ENCODE measurements at places on chromosomes 2 and 18. TPM values are rescaled to one million over a fixed set of nuclear protein-coding genes. Genes with fewer than 3 reads are reported as not detected.

DNA sequence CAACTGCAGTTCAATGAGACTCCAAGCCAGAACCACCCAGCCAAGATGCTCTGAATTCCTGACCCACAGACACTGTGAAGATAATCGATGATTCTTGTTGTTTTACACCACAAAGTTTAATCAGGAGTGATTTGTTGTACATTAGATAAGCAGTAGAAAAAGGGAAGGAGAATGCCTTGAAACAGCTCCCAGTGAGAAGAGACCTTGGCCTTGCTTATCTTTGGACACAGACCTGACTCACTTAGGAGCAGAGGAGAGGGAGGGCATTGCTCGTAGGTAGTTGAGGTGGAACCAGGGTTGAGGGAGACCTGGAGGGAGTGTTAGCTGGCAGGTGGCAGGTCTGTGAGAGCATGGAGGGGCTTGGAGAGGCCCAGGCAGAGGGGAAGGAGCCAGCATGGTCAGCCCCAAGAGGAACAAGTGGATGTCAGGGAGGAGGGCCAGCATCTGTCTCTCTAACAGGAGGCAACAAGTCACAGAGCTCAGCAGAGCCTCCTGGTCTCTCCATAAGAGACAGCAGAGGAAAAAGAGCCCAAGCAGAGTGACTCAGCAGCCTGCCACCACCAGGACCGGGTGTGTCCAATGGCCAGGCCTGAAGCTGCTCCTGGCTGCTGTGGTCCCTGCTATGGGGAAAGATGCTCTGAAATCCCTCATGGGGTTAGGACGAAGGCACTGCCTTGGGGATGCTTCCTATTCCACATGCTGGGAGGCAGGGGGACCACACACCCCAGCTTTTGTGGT is 161.6 kb upstream of the CAPN13 start:
- no peaks in the 10 kb centered on the region for H3K36me3 ChIP-seq
- H3K4me3 ChIP-seq: no peak overlapping the region
- no peak overlapping the region for H3K27ac ChIP-seq
- DNase-seq: peak; percentile 38
- no peaks in the 10 kb centered on the region for H3K27me3 ChIP-seq

DNA sequence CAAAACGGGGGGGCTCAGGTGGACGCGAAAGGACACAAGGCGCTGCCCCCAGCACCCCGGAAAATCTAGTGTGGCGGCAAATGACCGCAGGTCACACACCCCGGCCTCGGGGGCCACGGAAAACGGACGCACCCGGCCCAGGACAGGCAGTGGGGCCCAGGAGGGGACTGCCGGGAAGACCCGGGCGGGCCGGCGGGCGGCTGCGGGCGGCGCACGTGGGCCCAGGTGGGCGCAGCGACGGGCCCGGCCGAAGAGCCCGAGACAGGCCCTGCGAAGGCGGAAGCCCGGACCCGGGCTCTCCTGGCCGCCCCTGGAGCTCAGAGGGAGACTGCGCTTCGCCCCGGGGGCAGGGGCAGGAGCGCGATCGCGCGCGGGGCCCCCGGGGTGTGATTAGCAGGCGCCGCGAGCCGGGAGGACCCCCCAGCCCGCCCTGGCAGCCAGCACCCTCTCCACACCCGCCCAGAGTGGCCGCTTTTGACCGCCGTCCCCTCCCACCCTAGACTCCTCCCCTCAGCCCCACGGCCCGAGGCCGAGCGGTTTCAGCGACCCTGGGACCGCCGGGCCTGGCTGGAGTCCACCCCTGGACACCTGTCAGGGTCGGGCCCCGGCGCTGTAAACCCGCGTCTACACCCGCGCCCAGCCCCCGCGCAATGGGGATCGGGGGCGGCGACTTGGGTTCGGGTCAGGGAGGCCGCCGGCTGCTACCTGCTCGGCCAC is 773 bp downstream of the MBP start:
- no peaks in the 10 kb centered on the region for H3K36me3 ChIP-seq
- H3K27me3 ChIP-seq: peaks cover 5% of the 10 kb centered on the region
- peak; percentile 65 for DNase-seq
- H3K4me1 ChIP-seq: peaks cover 15% of the 10 kb centered on the region
- peak overlapping the region; percentile 81 for H3K4me3 ChIP-seq

GRCh38 chr2:71884303-71885042 is 263.2 kb downstream of the CYP26B1 start:
- H3K27ac ChIP-seq: no peak overlapping the region
- no peaks in the 10 kb centered on the region for H3K36me3 ChIP-seq
- no peaks in the 10 kb centered on the region for H3K4me1 ChIP-seq
- H3K27me3 ChIP-seq: no peaks in the 10 kb centered on the region

DNA sequence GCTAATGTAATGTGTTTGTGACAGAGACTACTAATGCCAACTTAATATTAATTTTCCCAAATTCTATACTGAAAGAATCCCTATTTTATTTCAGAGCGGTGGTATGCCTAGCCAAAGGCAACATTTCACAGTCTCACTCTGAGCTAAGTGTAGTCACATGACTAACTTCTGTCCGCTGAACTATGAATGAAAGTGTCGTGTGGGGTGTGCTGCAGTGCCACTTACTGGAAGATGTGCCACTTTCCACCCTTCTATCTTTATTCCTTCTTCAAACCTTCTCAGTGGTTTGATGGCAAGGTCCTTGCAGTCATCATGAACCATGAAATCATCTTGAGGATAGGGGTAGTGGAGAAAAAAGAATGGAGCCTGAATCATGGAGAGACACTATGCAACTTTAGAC is 47.3 kb upstream of the C1D start:
- H3K27me3 ChIP-seq: no peaks in the 10 kb centered on the region
- no peaks in the 10 kb centered on the region for H3K4me1 ChIP-seq
- H3K4me3 ChIP-seq: no peak overlapping the region
- no peaks in the 10 kb centered on the region for H3K36me3 ChIP-seq
- DNase-seq: no peak

The NCL gene
- polyA plus RNA-seq: 89.2 TPM

- no peak overlapping the region for H3K27ac ChIP-seq
- DNase-seq: peak; percentile 86
- H3K4me1 ChIP-seq: peaks cover 2% of the 10 kb centered on the region
- no peaks in the 10 kb centered on the region for H3K27me3 ChIP-seq
Observed at GRCh38 chr18:35407871-35408481, 30.8 kb upstream of the ZNF396 start.

- DNase-seq: no peak
- H3K4me1 ChIP-seq: no peaks in the 10 kb centered on the region
- H3K27ac ChIP-seq: no peak overlapping the region
- H3K4me3 ChIP-seq: no peak overlapping the region
- H3K36me3 ChIP-seq: no peaks in the 10 kb centered on the region
Observed at GRCh38 chr2:181367411-181367810, 89.8 kb upstream of the ITGA4 start.

The HOXD9 gene
- not detected for polyA plus RNA-seq

The C2orf74 gene
- 9.9 TPM for polyA plus RNA-seq

DNA sequence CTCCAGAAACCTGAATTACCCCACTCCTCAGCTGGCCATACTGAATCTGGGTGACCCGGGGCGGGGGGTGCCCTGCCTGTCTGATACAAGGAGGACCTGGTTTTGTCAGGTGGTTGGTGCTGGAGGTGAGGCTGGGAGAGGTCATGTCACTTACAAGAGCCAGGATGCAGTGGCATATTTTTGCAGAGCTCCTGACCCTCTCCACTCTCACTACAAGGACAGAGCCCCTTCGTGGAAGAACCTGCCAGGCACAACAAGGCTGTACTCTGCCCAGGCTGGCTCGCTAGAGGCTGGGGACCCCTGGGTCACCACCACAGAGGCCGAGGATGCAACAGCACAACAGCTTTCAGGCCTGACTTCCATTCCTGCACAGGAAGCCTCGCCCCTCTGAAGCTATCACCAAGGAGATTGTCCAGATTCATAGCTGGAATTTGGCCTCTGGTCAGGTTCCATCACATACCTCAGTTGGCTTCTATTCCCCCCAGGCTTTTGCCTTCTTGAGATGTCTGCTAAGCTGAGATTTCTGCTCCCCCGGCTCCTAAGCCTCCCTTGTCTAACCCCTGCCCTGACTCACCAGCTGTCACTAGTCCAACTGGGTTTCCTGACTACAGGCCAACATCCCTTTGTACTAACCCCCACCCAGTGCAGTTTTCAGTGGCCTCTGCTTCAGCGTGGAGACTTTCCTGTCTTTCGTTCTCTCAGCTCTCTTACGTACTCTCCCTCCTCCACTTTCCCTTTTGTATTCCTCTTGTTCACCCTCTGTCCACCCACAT is 132.5 kb upstream of the EPAS1 start:
- H3K36me3 ChIP-seq: peaks cover 38% of the 10 kb centered on the region
- no peaks in the 10 kb centered on the region for H3K27me3 ChIP-seq
- peak; percentile 10 for DNase-seq

- H3K4me3 ChIP-seq: no peak overlapping the region
- H3K36me3 ChIP-seq: no peaks in the 10 kb centered on the region
- no peak overlapping the region for H3K27ac ChIP-seq
Observed at GRCh38 chr2:154623819-154624218, 74.7 kb upstream of the KCNJ3 start.

DNA sequence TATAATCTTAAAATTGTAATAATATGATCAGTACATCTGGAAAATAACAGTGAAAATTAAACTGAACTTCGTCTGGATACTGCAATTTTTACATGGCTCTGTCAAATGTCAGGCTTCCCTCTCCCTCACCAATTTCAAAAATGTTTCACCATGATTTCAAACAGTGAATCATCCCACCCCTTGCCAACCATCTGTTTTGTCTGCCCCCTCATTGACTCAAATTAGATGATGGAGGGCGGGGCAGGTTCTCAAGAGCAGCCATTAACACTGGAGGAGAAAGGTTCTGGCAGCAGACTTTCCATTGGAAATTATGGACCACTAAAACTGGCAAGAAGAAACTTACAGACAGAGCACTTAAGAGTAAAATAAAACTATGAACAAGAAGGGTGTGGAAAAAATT is 1195.7 kb upstream of the ZEB2 start:
- H3K27ac ChIP-seq: no peak overlapping the region
- DNase-seq: no peak

The HSPD1 gene
- 637 TPM for polyA plus RNA-seq

- H3K36me3 ChIP-seq: no peaks in the 10 kb centered on the region
- no peaks in the 10 kb centered on the region for H3K27me3 ChIP-seq
- H3K27ac ChIP-seq: no peak overlapping the region
- DNase-seq: no peak
- no peak overlapping the region for H3K4me3 ChIP-seq
Observed at GRCh38 chr2:225097035-225097434, 54.8 kb upstream of the DOCK10 start.

DNA sequence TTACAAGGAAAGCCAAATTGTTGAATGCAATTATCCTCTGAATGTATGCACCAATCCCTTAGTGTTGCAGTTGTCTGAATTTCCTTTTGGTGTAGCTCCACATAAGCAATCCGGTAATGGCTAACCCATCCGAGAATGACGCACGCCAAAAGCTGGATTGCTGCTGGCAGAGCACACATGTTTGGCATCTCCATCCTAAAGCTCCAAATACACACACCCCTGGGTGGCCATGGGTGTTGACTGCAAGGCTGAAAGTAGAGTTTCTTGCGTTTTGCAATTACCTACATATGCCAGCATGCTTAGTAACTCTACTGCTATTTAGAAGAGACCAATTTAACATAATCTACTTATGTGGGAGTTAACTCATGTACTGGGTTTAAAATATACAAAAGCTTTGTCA is 53.1 kb downstream of the KCTD1 start:
- no peaks in the 10 kb centered on the region for H3K27me3 ChIP-seq
- no peak for DNase-seq
- no peak overlapping the region for H3K4me3 ChIP-seq
- no peaks in the 10 kb centered on the region for H3K4me1 ChIP-seq

DNA sequence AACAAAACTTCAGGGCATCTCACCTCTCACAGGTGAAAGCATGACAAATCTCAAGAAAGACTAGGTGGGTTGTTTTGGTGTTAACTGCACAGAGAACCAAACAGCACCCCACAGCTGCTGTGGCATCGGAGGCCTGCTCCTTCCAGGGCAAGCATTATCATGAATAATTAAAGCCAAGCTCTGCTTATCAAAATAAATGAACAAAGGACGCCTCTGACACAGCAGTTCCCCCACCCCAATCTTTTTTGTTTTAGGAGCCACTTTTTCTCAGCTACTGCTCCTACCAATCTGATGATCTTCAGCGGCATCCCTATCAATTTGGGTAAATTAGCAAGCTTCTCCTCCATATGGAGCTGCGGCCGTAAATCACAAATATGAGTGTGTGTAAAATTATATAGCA is 58.6 kb downstream of the KLF7 start:
- H3K27me3 ChIP-seq: no peaks in the 10 kb centered on the region
- H3K4me3 ChIP-seq: no peak overlapping the region
- no peaks in the 10 kb centered on the region for H3K4me1 ChIP-seq
- no peak overlapping the region for H3K27ac ChIP-seq
- no peak for DNase-seq

DNA sequence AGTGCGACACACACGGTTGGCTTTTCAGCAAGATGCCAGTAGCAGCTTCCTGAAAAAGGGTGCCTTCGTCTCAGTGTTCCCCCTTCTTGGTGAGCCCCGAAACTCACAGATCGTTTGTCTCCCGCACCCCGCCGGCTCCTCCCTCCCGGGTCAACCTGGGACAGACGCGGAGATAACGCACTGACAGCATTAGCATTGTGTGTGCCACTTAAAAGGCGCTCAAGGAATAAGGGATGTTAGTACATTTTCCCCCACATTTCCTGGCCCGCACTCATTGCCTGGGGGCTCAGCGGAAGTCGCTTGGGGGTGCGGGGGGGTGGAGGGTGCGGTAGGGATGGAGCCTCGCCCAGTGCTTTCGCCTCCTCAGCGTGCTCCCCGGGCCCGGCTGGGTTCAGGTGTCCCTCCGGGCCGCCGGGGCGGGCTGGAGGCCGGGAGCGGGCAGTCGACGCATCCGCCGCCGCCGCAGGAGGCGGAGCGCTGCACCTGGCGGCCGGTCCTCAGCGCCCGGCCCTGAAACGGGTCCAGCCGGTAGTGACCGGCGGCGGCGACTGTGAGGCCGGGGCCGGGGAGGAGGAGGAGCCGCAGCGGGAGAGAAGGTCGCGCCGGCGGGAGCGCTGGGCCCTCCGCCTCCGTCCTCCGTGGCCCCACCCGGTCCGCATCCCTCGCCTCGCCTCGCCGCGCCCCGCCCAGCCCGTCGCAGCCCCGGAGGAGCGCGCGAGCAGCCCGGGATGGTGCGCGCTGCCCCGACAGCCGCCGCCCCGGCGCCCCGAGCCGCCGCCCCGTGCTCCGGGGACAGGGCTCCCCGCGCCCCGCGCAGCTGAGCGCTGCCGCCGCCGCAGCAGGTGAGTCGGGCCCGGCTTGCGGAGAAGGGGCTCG is at the start of gene MFSD6:
MFSD6 (plus strand) TSS at position 694 of the 876 bp plus-strand sequence. CDS start 27,675 bp downstream, outside the sequence.
- H3K27me3 ChIP-seq: no peaks in the 10 kb centered on the region
- H3K4me1 ChIP-seq: peaks cover 24% of the 10 kb centered on the region
- H3K4me3 ChIP-seq: peak within 1 kb of the TSS; percentile 95
- H3K27ac ChIP-seq: peak within 1 kb of the TSS; percentile 97

Data from small intestine (tissue), 16 donors.